Activated CD4-positive, alpha-beta T cell treated with anti-CD3 and anti-CD28 coated beads, Interleukin-10, Interleukin-2, amounts not matched to agents 100 ng/mL and 50 ng/mL, durations not matched to agents 16 hours and 8 hours (primary cell): ENCODE measurements at places on chromosomes 5 and 9.

GRCh38 chr5:59661311-59661710 is 232.2 kb downstream of the PDE4D start:
- DNase-seq: no peak

DNA sequence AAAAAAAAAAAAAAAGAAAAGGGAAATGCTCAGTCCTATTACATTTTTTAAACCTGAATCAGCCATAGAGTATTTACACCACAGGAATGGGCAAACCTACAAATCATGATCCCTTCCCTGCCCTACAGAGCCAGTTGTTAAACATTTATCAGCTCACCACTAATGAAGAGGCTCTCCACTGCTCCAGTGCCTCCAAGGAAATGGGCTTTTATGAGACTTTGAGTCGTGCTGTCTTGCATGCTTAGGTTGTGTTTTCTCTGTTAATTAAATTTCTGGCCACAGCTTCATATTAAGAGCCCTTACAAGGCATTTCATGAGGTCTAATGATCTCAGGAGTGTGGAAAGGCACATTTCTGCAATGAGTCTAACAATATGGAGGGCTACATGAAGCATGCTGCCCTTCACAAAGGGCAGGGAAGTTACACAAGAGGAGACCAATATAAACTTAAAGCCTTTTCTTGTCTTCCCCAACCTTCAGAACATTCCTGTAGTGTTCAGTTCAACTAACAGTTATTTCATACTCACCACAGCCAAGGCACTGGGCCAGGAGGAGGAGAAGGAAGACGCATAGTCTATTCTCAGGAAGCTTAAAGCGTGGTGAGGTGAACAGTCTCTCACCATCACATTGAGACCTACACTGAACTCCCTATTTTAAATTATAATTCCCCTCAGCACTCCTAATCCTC is 140.1 kb upstream of the ABCA1 start:
- no peak for DNase-seq

DNA sequence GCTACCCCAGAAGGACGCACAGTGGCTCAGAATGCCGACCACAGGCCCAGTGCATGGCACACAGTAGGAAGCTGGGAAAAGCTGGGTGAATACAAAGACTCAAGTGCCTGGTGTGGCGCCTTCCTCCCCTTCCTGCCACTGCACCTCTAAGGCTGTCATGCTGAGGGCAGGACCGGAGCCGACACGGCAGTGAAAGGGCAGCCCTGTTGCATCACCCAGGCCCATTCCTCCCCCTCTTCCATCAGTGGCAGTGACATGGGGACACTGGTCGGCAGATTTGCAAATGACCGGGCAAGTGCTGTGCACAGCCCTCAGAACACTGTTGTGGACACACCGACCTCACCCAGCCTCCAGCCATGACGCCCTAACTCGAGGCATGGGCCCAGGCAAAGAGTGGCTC is 84.0 kb downstream of the STK10 start:
- no peak for DNase-seq

- DNase-seq: no peak
Observed at GRCh38 chr5:110853267-110853666, 114.5 kb downstream of the SLC25A46 start.

DNA sequence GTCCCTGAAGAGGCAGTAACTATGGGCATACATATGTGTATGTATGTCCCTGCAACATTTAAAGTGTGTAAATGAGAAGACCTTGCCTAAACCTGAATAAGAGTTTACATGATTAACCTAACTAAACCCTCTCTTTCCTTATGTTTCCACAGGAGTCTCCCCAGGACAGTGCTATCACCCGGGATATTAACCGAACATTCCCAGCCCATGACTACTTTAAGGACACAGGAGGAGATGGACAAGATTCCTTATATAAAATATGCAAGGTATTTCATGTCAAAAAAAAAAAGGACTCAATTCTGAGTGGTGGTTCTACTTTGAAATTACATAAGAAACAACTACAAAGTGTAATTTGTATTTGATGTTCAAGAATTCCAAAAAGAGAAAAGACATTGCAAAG is 31.7 kb downstream of the GPR21 start:
- DNase-seq: no peak

GRCh38 chr5:95414451-95414850 is 23.3 kb downstream of the FAM81B start:
- DNase-seq: no peak

DNA sequence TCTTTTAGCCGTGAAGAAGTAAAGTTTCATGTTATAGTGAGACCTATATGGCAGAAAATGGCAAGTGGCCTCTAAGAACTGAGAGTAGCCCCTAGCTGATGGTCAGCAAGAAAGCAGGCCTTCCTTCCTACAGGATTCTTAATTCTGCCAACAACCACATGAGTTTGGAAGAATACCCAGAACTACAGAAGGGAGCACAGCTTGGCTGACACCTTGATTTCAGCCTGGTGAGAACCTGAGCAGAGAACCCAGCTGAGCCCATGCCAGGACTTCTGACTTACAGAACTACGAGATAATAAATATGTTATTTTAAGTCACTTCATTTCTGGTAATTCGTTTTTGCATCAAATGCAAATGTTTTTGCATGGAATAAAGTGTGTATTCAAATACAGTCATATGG is 5.9 kb upstream of the FBXL17 start:
- DNase-seq: no peak

DNA sequence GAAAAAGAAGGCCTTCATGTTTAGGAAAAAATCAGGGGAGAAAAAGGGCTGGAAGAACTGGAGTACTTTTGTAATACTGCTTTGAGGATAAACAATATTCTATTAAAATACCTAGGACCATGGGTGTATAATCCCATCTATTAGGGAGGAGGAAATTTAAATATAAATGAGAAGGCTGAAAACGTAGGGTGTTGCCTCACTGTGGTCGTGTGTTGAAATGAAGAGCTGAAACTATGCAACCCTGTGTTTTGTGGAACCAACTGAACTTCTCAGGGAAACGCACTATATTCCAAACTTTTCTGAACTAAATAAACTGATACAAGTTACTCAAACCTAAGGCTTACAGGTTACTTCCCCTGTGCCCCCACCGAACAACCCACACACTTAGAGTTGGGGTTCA is 4.5 kb upstream of the CNTLN start:
- no peak for DNase-seq

DNA sequence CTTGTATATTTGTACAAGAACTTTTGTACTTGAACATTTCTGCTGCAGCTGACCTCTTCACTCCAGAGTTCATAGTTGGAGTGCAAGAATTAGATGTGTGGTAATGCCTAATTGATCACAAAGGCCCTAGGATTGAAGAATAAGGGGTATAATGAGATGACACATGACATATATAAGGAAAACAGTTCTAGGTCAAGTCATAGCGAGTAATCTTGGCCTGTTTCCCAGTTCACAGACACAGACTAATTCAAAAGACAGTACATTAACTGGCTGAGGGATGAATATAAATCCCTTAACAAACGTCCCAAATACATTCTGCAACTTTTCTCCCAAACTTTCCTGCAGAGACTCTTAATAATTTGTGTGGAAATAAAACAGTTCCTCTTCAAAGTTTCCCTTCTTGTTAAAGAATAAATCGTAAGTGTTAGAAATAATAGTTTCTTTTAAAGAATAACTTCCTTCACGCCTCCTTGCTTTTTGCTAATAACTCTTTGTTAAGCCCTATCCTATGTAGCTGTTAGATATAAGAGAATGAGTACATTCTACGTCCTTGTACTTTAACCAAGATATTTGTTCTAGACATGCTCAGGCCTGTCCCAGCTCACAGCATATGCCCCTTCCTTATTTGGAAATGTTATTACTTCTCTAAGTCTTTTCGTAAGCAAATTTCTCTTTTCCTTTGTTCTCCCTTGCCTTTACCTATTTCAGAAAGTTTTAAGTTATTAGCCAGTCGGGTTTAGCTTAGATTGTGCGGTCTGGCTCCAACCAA is 556.4 kb upstream of the CTNND2 start:
- DNase-seq: no peak

- DNase-seq: no peak
Observed at GRCh38 chr9:13716090-13716489, 436.6 kb upstream of the MPDZ start.

GRCh38 chr9:129237164-129237611 is 59.1 kb upstream of the IER5L start:
- peak; percentile 52 for DNase-seq

- no peak for DNase-seq
Observed at GRCh38 chr9:68515326-68516017, 25.2 kb downstream of the TMEM252 start.

DNA sequence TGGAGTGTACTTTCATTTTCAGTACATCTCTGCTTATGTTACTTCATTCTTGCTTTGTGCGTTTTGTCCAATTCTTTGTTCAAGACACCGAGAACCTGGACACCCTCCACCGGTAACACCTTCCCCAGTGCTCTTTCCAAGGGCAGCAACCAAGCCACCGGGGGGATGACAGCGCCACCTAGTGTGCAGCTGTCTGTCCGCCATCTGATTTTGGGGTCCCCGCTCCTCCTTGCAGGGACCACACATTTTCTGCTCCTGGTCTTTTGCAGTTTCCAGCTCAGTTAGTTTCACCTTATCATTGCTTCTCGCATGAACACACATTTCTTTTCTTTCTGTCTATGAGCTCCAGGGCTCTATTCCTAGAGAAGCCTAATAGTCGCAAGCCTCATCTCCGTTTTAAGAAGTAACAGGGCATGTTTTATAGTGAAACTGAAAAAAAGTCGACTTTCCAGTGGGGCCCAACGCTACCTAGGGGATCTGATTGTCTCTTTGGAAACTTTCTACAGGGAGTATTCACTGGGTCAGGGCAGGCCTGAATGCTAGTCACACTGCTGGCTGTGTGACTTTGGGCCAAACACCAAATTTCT is 152.1 kb downstream of the FSTL4 start:
- peak; percentile 44 for DNase-seq

DNA sequence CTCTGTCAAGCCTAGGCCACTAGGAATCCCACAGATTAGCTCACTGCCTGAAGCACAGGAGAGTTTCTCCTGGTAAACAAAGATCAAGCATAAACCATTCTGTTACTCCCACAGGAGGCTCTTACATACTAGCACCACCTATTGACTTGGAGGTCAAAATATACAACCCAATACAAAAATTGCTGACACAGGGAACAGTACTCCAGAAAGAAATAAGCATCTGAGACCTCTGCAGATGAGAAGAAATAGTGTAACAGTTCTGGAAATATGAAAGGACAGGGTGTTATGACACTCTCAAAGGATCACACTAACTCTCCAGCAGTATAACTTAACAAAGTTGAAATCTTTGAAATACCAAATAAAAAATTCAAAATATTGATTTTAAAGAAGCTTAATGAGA is 269.6 kb upstream of the ARRDC3 start:
- DNase-seq: no peak

DNA sequence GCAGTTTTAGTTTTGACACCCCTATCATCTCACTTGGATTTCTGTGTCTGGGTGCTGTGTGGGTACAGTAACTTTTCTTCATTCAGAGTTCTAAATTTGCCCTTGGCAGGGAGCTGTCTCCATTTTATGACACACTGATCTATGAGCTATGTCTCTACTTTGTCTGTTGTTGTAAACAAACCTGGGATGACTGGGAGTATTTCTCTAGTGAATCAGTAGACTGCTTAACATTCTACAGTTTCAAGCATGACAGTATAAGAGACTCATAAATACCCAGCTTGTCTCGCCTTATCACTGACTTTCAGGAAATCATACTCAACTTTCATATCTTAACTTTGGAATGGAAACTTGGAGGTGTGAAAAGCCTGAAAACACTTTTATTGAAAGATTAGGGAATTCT is 212.1 kb upstream of the NUDT12 start:
- no peak for DNase-seq

DNA sequence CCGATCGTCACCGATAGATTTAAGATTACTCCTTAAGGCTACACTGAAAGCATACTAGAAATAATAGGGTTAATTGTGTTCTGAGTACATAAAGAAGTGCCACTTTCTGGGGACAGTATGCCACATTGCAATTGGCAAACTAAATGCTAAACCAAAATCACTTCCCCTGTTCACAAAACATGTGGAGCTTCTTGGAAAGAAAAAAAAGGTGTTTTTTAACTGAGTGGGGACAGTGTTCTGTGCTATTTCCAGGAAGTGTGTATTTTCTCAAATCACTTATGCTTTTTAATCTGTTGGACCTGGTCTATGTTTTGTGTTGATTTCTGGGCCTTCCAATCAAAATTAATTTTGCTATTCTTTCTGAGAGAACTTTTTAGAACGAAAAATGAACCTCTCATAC is 149.3 kb upstream of the MPDZ start:
- no peak for DNase-seq

- no peak for DNase-seq
Observed at GRCh38 chr5:56409331-56410190, 176.4 kb upstream of the ANKRD55 start.

DNA sequence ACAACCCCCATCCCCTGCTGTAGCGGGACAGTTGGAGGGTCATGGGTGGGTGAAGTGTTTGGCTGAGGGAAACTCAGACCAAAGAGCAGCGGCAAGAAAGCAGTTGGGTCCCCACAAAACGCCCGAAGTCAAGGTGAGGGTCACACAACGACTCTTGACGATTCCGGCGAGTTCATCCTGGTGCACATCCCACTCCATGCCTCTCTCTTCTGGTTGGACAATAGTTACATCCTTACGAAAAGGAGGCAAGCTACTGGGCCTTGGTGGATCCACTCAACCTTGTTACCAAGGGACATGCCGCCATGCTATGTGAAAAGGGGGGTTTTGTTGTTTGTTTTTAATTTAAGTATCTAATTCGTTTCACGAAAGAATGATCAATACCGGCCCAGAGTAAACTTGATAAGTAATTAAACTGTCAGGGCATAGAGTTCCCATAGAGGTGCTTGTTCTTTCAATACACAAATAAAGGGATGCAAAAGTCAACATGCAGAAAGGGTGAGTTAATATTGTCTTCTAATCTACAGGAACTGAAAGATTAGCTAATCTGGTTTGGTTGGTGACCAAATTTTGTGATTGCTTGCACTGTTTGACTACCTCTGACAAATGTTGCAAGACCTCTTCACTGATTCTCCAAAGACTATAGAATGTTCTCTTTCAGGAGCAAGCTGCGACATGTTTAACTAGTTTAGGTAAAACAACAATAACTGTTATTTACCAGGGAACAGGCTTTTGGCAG is 732 bp upstream of the SMIM15 start:
- DNase-seq: no peak

DNA sequence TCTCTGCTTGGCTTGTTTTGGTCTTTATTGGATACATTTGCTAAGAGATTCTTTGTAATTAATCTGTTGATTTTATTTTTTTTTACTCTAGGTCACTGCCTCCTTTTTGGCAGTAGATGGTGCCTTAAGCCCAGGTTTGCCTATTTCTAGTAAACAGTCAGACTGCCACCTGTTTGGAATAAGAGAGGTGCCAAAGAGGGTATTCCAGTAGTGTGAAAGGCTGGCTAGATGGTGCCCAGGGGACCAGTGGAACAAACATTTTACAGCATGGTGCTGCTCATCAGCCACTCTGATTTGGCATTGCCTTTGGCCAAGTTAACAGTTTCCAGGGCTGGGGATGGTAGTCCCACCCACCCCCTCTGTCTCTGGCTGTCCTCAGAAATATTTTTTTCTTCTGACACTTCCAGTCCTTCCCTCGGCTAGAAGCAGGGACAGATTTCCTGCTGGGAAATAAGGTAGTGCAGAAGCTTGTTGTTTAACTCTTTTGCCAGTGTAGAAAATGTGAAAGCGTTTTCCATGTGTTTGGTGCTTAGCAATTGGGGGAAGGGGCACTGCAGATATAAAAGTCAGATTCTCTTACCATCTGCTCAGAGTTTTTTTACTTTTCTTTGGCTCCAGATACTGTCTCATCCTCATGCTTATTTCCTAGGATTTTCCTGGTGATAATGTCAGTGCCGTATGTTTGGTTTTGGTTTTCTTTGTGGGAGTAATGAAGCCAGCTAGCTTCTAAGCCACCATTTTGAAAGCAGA is 36.6 kb upstream of the FBXL7 start:
- DNase-seq: no peak

- DNase-seq: peak; percentile 92
Observed at GRCh38 chr9:120925535-120926396, 830 bp downstream of the TRAF1 start.
